ENCODE measurements at places on chromosomes 6 and 20. TPM values are rescaled to one million over a fixed set of nuclear protein-coding genes. Genes with fewer than 3 reads are reported as not detected.

DNA sequence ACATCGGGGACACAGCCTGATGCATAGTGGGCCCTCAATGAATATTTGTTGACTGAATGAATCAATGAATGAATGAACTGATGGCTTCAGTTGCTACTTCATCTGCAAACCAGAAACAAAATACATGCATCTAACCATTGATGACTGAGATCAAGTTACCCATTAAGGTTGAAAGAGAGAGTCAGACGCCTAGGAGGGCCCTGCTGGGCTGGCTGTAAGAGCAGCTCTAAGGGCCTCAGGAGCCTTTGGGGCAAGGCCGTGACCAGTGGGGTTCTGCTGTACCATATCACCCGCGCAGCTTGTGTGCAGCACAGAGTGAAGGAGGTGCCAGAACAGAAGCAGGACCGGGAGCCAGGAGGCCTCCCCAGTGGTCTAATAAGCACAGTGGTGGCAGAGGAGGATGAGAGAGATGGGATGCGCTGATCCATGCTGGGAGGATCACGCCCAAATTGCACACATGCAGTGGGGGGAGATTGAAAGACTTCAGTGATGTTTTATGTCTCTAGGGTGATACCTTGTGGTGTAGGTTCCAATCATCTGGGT, 96.1 kb upstream of the KCNG1 start:
- DNase-seq = no peak

Gene DSP
- 95.4 TPM for total RNA-seq

- DNase-seq = no peak
These were observed 180.4 kb downstream of the ZNF217 start for GRCh38 chr20:53413186-53413631.

DNA sequence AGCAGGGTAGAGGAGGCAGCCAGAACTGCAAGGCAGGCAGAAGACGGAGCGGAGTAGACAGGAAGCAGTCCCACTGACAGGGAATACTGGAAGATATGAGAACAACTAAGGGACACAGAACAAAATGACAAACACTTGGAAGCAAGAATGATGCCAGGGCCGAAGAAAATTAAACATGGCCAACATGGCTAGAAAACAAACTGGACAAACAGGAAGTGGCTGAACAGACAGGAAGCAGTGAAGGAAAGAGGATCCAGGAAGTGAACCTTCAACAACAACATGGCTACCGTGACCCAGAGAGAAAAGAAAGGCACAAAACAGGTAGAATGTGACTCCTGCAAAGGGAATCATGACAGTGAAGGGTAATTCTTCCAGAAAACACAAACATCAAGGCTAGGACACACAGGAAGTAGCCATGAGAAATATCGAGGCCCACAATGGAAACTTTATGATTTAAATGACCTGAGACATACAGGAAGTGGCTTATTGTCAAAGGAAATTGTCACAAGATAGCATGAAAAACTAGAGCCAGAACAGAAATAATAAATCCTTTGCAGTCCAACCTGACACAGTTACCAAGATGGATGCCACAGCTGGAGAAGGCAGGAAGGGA, 9.1 kb downstream of the COL11A2 start:
- no peak for DNase-seq

GRCh38 chr6:118735320-118735719, 83.9 kb upstream of the CEP85L start:
- DNase-seq = peak; percentile 37

Gene BTN1A1
- total RNA-seq = not detected

DNA sequence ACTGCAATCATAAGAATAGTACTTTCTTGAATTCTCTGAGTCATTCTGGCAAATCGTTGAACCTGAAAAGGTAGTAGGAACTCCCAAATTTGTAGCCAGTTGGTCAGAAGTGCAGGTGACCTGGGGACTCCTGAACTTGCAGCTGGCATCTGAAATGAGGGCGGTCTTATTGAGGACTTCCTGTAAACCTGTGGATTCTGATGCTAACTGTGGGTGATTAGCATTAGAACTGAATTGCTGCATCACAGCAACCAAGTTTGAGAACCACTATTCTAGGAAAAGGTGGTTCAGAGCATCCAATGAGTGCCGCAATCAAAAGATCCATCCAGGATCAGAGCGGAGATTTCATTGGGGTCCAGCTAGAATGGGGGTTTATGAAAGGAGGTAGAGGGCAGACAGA, 50.2 kb upstream of the UTRN start:
- no peak for DNase-seq

DNA sequence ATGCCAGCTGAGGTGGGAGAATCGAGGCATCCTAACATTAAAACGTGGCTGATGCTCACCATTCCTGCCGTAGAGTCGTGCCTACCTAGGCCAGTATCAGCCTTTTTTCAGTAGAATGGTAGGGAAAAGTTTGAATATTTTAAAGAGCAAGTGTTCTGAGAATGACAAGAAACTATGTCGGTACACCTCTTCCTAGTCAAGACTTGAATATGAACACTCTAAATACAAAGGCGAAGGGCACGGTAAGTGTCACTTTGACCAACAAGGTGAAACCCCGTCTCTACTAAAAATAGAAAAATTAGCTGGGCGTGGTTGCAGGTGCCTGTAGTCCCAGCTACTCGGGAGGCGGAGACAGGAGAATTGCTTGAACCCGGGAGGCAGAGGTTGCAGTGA, 1.0 kb downstream of the GINM1 start:
- DNase-seq = no peak

Gene TREM1
- total RNA-seq = not detected
